ENCODE measurements at places on chromosomes 7 and 10.

DNA sequence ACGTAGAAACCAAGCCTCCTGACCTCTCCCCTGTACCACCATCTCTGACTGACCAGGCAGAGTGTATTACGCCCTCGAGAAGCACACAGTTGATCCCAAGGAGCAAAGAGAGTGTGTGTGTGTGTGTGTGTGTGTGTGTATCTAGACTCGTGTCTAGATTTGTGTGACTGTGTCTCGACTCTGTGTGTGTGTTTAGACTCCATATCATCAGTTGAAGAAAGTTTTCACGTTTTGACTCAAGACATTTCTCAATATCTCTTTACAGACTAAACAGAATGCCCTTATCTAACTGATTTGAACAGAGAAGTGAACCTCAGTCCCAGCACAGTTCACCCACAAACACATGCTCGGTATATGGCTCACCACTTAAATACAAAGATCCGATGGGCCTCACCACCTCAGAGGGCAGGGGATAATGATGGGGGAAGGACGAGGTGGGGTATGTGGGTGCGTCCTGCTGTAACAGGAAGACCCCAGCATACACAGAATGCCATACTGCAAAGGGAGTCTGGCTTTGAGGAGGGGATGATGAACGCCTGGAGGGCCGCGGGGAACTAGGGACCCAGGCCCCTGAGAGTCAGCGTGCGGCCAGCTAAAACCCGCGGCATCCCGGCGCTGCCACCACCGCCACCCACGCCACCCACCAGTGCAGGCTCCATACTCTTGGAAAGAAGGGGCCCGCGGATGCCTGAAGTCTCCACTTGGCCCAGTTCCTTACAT lies 780 bp downstream of the ALDH18A1 start:
- ATAC-seq, result peak; percentile 52

DNA sequence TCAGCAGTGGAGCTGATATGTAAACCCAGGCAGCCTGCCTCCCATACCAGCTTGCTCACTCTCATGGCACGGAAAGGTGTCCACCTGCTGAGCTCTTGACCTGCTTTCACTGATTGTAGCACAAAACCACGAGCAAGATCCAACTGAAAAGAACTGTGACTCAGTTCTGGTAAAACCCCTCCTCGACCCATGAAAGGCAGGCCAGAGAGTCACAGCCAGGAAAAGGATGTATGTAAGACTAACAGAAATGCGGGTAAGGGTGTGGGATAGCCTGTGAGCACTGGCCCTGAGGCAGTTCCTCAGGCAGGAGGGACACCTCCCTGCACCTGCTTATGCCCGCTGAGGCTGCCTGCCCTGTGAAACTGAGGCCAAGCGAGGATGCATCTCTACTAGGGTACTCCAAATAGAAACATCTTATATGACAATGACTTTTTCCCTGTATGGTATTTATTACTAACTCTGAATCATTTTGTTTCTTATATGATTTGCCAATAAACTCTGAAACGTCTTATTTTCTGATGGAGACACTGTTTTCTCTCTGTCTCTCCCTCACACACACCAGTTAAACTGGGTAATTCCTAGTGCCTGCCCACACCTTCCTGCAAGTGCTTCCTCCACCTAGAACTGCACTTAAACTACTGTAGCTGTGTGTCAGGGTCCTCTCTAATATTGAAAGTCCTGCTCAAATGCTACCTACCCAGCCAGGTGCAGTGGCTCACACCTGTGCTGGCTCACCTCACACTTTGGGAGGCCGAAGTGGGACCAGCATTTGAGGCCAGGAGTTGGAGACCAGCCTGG lies 73.3 kb upstream of the GHITM start:
- ATAC-seq, result no peak

DNA sequence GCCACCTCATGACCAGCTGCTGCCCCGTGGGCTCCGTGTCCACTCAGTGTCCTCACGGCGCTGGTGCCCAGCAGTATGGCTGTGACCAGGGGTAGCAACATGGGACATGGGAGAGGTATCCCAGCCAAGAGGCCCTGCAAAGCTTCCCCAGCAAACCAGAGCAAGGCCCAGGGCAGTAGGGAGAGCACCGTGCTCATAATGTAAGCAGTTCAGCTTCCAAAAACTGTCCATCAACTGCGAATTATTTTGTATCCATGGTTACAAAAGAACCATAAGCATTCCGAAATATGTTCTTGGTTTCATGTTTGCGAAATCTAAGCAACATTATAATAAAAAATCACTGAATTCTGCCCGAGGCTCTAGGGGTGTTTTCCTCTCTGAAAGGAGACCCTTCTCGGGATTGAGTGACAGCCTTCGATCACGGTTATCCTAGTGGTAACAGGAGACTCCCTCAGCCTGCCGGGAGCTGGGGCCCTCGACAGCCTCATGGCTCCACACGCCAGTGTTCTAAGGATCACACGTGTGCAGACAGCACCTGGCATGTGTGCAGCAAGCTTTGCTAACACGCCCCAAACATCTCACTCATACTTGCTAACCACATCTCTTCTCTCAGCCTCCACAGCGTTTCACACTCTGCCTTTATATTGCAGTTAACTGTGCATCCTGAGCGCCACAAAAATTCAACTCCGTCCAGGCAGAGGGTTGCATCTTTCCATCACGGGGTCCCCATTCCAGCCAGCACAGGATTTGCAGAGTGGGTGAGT lies 117.6 kb downstream of the DIP2C start:
- no peak for ATAC-seq

DNA sequence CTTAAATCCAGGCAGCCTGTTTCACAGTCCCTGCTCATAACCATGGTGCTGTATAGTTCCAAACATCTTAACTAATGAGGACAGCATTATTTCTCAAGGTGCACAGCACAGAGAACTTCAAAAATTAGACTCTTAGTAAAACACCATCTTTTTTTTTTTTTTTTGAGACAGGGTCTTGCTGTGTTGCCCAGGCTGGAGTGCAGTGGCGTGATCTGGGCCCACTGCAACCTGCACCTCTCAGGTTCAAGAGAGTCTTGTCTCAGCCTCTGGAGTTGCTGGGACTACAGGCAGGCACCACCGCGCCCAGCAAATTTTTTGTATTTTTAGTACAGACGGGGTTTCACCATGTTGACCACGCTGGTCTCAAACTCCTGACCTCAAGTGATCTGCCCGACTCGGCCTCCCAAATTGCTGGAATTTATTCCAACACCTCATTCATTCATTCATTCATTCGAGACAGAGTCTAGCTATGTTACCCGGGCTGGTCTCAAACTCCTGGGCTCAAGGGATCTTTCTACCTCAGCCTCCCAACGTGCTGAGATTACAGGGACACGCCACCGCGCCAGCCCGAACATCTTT lies 507 bp upstream of the TMEM254 start:
- peak; percentile 16 for ATAC-seq

- peak; percentile 67 for ATAC-seq
Observed at GRCh38 chr10:114638821-114639625, 19.1 kb downstream of the ABLIM1 start.

- no peak for ATAC-seq
Observed at GRCh38 chr10:21048068-21048467, 151.0 kb upstream of the NEBL start.

DNA sequence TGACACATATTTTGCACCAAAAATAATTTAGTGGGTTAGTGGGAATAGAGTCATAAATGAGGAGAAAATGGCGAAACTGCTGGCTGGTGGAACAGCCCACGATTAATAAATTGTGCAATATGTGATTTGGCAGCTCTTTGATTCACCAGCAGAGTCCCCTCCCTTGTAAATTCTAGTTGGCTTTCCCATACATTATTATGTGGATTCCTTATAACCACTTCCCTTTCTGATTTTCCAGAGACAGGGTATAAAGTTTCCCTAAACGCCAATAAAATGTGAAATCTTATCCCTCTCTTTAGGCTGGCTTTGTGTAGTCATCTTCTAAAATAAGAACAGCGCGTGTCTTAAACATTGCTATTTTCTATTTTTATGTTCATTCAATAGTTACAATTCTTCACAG lies 149.4 kb upstream of the FERD3L start:
- ATAC-seq, result no peak

DNA sequence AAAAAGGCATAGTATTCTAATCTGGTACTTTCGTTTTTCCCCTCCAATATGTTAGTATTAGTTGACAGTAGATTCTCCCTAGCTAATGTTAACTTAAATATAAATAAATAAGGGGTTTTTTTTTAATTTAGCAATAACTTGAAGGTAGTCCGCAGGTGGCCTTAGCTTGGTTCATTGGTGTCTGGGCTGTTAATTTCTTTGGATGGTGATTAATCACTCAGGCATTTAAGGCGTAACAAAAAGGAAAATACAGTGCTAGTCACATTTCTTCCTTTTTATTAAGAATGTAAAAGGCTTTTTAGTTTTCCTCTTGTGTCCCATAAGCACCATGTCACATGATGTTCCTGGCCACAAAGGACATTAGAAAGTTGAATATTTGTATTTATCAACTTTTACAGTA lies 161.0 kb upstream of the POT1 start:
- ATAC-seq, result no peak

DNA sequence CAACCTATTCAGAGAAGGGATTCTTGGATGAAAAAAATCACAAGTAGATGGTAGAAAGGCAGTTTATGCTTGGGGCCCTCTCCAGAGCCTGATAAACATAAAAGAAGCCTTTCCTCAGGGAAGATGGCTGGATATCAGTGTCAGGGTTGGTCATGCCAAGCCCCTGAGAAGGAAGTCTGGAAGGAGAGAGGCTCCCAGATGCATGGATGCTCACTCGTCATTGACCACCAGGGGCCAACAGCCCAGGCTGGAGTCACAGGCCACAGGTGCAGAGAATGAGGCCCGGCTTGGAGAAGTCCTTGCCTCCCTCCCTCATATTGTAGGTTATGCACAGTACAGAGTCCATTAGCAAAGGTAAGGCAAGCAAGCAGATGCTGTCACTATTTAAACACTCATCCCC lies 506.7 kb downstream of the GRID1 start:
- ATAC-seq, result no peak

- peak; percentile 45 for ATAC-seq
Observed at GRCh38 chr10:3774814-3775695, 10.0 kb downstream of the KLF6 start.

DNA sequence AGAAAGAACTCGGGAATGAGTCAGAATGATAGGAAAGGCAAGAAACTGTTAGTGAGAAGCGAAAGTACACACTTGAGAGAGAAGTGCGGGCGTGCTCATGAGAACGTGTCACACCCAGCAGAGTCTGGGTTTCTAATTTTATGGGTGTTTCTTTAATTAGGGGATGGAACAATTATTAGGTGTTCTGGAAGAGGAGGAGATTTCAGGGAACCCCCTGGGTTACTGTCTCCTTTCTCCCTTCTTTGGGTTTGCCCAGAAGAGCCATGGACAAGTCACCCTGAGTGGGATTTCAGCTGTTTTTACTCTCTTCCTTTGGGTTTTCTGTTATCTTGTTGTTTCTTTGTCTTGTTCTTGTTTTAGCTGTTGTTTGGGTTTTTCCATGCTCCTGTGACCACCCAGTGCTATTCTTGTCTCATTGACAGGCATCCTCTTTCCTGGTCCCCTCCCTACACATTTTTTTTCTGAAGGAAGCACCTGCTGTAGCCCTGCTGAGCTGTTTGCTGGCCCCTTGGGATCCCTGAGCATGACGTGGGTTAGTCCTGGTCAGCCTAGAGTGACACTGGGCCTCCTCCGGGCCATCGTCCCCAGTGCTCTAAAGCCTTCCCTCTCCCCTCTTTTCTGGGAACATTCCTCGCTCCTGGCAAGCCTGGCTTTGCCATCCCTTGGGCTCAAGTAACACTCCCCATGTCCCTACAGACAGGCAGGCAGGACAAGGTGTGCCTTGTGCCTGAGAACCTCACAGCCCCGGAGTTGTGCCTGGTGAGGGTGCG lies 3.5 kb downstream of the SH2D4B start:
- no peak for ATAC-seq

- no peak for ATAC-seq
Observed at GRCh38 chr10:124171561-124171960, 78.2 kb upstream of the CHST15 start.

- ATAC-seq, result peak; percentile 63
Observed at GRCh38 chr10:110834629-110835301, 37.0 kb upstream of the PDCD4 start.

DNA sequence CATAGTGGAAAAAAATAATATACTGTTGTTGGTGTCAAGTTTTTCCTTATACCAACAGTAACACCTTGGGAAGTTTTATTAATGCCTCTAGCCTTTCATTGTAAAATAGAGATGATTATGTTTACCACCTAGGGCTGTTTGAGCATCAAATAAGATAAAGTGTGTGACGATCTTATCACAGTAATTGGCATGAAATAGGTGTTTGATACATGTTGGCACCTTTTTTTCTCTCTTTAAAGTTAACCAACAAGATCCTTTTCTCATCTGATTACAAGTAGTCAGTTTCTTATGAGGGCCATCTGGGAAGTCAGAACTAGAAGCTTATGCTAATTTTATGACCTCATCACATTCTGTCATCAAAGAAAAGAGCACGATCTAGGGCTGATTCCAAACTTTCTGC lies 669.5 kb downstream of the CCSER2 start:
- no peak for ATAC-seq

GRCh38 chr10:30781670-30782121 lies 152.1 kb upstream of the LYZL2 start:
- ATAC-seq, result no peak

DNA sequence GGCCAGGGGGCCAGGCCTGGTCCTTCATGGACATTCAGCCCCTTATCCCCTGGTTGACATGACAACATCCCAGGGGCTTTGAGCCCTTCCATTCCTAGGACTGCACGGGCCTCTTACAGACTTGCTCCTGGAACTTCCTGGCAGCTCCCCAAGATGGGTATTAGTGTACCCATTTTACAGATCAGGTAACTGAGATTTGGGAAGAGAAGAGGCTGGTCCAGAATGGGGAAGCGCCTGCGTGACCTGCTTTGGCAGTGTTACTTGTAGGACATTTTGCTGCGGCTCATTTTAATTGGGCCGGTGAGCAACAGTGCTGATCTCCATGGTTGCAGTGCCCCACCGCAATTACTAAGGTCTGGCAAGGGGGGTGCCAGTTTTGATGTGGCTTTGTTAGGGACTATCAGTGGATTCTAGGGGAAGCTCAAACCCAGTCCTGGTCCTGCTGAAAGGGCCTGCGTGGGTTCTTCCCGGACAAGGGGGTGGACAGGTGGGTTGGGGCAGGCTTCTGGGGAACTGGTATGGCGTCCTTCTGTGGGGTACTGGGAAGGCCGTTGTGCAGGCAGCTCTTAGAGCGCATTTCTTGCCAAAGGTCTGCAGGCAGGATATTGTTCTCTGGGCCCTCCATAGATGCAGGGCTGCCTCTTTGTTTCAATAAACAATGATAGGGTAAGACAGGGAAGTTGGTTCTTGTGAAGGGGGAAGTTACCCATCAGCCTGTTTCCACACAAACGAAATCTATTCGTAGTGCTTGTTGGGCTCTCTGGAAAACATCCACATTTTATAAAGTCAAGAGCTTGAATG lies 137.6 kb downstream of the RGS10 start:
- ATAC-seq, result no peak

DNA sequence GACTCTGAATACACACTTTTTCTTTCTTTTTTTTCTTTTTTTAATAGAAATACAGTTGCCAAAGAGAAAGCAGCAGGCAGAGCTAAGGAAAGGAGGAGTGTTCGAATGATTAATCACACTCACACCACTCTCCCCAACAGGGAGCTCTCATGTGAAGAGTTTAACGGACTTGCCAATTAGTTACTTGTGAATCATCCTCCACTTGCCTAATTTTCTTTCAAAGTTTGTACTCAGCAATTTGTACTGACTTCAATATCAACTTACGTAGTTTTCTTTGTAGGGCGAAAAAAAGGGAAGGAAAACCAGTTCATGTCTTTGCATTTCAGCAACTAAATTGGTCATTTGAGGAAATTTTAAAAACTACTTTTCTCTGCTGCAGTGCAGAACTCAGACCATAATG lies 109.2 kb downstream of the PIP4K2A start:
- no peak for ATAC-seq

Data from SK-N-SH treated with all-trans-retinoic acid at 6 μM for 48 hours (cell line).